ENCODE measurements at places on chromosomes 7 and 10.
A peak's percentile ranks its signal among the peaks of the same experiment; 100 is the strongest.

DNA sequence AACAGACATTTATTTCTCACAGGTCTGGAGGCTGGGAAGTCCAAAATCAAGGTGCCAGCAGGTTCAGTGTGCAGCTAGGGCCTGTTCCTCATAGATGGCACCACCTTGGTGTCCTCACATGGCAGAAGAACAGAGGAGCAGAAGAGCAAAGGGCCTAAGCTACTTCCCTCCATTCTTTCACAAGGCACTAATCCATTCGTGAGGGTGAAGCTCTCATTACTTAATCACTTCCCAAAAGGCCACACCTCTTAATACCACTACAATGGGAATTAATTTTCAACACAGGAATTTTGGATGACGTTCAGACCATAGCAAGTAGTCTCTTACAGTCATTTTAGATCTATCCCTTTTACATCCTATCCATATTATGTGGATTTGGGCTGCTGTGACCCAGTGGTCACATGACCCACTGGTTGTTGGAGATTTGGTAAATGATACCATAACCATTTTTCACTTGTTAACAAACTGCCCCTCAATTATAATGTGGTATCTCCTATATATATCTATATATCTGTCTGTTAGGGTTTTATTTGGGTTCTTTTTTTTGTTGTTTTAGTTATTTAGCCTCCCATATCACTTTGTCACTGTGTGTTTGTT, 63.4 kb downstream of the BBS9 start:
- DNase-seq: no peak

DNA sequence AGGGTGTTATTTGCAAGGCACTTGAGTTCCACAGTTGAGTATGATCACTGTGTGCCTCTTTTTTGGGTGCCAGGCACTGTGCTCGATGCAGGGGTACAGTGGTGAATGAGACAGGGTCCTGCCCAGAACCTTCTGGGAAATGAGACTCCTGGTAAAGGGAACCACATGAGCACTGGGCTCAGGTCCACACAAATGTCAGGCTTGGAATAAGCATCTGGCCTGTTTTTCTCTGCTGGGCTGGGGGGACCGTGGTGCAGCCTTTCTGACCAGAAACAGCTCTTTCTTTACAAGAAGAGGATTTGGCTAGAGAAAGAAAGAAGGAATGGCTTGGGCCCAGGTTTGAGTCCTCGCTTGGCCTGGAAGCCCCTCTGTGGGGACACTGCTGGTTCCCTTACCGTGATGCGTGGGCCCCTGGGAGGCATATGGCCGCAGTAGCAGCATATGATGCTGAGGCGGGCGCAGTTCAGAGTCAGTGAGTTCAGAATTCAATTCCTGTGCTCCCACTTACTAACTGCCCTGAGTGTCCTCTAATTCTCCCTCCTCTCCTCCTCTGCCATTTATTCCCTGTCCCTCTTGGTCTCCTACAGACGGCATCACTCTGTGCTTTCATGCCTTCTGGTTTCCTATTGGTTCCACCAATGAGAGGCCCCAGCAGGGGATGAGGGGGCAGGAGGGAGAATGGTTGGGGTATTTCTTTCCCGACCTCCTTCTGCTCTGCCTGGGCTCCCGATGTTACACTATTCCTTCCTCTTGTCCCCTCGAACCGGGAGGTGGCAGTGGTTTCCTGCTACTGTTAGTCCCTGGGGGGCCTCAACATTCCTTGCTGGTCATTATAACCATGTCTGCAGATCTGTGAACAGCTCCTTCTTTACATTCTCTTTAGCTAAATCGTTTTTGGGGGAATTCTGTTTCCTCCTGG, 9.6 kb upstream of the KCP start:
- DNase-seq: peak; percentile 66

DNA sequence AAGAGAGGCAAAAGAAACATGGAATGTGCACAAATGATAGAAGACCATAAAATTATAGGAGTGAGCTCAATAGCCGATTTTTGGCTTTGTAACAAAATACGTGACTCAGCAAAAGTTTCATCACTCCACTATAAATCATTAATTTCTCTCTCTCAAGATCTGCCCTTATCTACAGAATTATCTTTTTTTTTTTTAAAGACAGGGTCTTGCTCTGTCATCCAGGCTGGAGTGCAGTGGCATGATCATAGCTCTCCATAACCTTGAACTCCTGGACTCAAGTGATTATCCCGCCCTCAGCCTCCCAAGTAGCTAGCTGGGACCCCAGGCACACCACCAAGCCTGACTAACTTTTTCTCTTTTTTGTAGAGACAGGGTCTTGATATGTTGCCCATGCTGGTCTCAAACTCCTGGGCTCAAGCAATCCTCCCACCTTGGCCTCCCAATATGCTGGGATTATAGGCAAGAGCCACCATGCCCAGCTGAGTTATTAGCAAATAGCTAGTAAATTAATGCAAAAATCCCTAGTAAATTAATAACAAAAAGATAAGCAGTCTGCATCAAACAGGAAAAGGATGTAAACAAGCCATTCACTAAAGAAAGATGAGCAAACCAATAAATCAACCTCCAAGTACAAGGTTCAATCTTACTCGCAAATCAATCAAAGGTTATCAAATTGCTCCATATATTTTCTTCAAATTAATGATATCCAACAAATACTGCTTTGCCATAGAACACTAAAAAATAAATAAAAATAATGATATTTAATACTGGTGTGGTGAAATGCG, 450.7 kb downstream of the PARD3 start:
- DNase-seq: no peak

GRCh38 chr7:1761774-1762173, 91.7 kb downstream of the ELFN1 start:
- no peak for DNase-seq

GRCh38 chr7:128025819-128026218, 5.4 kb downstream of the LRRC4 start:
- DNase-seq: no peak

Measured in NCI-H69 (cell line).